ENCODE measurements at places on chromosomes 13 and 19.

GRCh38 chr13:106772006-106772601 lies 204.2 kb upstream of the ARGLU1 start:
- DNase-seq: no peak

- DNase-seq: no peak
These were observed 170.5 kb downstream of the STK24 start for GRCh38 chr13:98406427-98406826.

DNA sequence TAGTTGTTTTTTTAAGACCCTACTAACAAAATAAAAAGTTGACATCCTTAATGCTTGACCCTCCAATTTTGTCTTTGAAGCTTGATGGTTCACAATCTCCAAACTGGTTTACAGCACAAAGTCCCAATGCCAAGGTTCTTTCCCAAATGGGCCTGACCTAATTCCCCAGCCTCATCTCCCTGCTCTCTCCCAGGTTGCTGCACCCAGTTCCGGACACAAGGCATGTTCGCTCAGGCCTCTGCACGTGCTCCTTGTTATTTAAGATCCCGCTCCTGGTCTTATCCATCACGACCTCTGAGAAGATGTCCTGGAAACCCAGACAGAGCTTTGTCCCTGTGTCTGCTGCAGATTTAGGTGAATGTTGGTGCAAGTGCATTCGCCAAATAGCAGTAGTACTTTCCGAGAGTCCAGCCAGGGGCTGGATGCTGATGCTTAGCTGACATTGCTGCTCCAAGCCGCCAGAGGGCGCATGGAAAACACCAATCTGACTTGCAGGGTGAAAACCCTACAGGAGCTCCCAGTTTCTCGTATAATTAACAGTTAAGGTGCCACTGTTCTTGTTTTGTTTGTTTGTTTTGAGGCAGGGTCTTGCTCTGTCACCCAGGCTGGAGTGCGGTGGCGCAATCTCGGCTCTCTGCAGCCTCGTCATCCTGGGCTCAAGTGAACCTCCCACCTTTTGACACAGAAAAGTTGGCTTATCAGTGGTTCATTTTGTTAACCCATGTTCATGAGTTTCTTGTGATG lies 18.5 kb downstream of the LYPD3 start:
- DNase-seq: peak; percentile 70

GRCh38 chr19:19409631-19410030 lies 4.2 kb downstream of the GATAD2A start:
- no peak for DNase-seq

DNA sequence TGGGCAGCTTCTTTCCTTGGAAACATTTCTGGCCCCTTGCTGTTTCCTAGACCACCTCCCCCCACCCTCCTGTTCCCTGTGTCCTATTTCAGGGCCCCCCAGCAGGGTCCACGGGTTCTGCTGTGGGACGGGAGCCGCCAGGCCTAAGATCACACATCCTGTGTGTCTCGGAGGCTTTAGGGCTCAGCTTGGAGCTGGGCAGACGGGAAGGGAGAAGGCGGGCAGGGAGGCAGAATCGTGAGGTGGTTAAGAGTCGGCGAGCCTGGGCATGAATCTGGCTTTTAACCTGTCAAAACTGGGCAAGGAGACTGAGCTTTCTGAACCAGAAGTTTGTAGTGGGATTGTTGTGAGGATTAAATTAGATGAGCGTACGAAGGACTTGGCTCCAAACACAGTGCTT lies 4.8 kb downstream of the KCNC3 start:
- DNase-seq: no peak

DNA sequence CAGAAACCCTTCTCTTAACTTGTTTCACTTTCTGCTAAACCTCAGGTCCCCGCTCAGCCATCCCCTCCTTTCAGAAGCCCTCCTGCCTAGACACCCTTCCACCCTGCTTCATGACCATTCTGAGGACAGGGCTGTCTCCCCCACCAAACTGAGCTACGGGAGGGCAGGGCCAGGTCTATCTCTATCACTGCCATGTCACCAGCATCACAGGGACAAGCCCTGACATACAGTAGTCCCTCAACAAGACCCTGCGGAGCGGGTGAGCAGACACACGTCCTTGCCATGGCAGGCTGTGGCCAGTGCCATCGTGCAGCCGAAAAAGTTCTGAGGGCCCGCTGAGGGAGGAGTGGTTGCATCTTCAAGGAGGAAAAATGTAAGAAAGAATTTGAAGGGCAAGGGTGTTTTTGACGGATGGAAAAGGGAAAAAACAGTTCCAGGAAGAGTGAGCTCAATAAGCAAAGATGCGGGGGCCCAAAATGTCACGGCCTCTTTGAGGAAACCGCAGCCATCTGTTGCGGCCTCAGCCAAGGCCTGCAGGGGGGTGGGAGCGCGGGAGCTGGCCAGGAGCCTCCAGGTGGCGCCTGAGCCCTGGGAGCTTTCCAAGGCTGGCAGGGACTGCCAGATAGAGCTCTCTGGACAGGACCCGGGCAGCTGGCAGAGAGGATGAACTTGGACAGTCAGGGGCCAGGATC lies 8.1 kb downstream of the PTGIR start:
- peak; percentile 20 for DNase-seq

DNA sequence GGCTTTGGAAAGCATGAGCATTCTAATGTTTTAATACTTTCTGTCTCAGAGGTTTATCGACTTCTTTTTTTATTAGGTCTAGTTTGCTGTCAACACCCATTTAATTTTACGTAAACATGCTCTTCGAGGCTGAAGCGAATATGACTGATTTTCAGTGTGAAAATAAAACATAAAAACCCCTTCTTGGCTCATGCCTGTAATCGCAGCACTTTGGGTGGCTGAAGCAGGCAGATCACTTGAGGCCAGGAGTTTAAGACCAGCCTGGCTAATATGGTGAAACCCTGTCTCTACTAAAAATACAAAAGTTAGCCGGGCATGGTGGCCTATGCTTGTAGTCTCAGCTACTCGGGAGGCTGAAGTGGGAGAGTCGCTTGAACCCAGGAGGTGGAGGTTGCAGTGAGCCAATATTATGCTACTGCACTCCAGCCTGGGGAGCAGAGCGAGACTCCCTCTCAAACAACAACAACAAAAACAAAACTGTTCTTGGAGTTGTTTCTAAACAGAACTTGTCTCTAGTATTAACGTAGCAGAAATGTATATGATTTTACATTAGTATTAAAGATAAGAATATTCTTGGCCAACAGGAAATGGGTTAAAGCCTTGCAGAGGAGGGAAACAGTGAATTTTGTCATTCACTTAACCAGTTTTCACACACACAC lies 7.1 kb upstream of the IGFL3 start:
- no peak for DNase-seq

DNA sequence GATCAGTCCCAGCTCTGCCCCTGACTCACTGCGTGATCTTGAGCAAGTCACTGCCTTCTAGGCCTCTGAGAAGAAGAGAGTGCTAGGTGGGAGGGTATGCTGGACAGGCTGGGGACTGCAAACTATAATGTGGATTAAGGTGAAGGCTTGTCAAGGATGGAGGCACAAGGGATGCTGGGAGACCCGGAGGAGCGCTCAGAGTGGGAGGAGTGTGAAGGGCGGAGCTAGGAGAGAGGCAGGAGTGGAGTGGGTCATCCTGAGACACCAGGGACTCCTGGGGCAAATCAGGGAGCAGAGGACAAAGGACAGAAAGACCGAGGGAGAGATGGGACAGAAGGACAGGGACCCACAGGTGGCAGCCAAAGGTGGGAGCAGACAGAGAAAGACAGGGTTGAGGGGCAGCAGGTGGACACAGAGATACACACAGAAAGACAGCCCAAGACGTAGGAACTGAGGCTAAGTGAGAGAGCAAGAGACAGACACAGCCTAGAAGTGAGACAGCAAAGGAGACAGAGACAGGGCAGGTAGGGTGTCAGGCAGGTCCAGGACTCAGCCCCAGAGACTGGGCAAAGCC lies 2.6 kb downstream of the GRIK5 start:
- DNase-seq: no peak

- no peak for DNase-seq
These were observed 527.1 kb downstream of the UQCRFS1 start for GRCh38 chr19:28685802-28686201.

GRCh38 chr13:113654175-113654560 lies 3.8 kb downstream of the ATP4B start:
- no peak for DNase-seq

DNA sequence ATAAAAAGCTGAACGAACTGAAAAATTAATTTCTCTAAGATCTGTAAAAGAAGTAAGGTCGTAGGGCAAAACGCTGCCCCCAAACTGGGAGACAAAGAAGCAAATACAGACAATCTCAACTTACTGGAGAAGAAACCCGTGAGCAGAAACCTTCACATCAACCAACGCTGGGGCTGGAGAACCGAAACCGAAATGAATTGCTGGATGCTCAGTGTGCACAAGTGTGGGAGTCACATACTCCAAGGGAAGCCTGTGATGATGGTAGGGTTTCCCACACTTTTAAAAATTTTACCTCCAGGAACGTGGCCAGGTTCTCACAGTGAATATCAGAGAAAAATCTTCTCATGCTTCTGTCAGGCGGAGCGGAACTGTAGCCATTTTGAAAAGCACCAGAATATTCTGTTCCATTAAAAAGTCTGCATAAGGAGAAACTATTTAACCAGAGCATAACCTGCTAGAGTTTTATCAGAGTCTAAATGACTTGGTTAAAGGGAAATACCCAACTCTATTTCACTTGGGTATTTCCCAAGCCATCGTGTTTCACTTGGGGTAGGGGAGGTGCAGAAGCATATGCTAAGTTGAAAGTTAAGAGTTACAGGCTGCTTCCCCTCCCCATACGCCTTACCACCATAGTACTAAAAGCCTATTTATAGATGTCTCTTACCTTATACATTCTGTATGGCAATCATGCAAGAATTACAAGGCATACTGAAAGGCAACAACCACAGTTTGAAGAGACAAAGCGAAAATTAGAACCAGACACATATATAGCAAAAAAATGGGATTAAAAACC lies 110.5 kb upstream of the SLITRK1 start:
- no peak for DNase-seq

DNA sequence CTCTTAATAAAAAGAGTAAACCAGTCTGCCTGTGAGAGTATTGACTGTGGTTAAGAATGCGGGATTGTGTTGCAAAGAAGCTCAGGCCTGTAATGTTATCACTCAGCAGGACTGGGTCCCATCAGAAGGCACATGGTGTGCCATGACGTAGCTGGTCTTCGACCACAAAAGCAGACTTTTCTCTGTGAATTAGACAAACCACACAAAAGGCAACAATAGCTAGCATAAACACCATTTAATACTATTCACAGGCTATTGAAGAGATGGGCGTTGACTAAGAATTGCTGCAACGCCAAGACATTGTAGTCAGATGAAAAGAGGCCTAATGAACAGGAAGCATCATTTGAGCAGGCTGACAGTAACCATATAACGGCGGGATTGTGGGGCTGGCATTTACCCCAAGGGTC lies 235.6 kb upstream of the SOX21 start:
- DNase-seq: no peak

- peak; percentile 40 for DNase-seq
These were observed 74.3 kb upstream of the ATP12A start for GRCh38 chr13:24605923-24606372.

DNA sequence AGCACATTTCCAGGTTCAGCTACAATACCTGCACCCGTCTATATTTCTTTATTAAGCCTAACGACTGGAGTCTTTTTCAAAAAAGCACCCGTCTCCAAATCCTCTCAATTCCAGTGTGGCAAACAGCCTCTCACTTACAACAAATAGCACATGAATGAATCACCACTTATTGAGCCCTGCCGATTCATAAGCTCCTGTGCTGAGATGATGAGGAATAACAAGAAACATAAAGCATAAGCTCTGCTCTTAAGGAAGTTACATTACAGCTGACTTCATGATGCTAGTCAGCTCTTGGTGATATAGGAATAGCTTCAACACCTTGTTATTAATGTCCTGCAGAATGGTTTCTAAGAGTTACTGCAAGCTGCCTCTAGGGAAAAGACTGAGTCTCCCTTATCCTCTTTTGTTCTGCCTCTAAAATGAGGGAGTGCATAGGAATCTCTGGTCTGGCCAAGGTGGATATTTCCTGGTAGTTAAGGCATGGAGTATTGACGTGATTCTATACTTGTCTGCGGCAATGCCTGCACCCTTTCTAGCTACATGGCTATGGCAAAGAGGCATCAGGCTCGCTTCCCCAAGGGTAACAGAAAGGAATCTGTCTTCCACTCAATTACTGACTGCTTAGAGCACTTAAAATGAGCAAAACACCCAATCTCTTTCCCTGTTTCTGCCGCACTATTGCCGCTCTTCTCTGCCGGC lies 195.7 kb downstream of the KLF12 start:
- peak; percentile 60 for DNase-seq

- no peak for DNase-seq
These were observed 3.4 kb upstream of the PIK3R2 start for GRCh38 chr19:18149596-18149975.

- DNase-seq: no peak
These were observed 184.0 kb upstream of the UBL3 start for GRCh38 chr13:30034458-30034795.

- DNase-seq: no peak
These were observed 192.7 kb upstream of the MIR17HG start for GRCh38 chr13:91154558-91155353.

GRCh38 chr13:55361141-55361540 lies 1779.6 kb upstream of the PRR20A start:
- no peak for DNase-seq

DNA sequence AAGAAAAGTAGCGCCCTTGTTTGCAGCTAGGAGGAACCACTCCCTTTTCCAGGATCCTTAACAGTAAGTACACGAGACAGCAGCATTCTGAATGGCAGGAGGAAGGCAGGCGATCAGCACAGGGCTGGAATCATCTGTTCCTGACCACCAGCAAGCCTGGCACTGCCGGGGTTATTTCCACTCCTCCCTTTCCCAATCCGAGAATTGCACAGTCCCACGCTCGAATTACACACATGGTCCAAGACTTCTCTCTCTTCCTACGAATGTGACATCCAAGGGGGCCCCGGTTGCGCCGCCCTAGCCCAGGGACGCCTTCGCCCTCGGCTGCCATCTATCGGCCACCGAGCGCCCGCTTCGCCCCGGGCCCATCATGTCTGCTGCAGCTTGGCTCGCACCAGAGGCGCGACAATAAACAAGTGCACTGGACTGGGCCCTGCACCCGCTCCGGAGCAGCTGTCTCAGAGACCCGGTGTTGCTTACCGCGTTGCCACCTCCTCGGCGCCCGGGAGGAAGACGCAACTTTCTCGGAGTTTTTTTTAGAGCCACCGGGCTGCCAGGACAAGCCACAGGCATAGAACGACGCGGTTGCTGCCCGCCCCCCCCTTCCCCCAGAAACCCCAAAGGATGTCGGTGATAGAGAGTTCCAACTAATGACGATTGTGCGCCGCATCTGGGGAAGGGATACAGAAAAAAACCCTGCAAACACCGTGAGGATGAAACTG lies at the start of gene SLITRK5:
SLITRK5 (plus strand) TSS at position 341 of the 722 bp plus-strand sequence. CDS start 4,018 bp downstream, outside the sequence.
- DNase-seq: no peak

- no peak for DNase-seq
These were observed 8.2 kb upstream of the HSD17B14 start for GRCh38 chr19:48844472-48844871.

GRCh38 chr13:99200432-99201167 lies at the start of gene UBAC2:
UBAC2 (plus strand) TSS chr13:99200854; CDS start chr13:99200909, 55 bp downstream.
- DNase-seq: peak; percentile 95

- no peak for DNase-seq
These were observed 47.9 kb downstream of the CERS4 start for GRCh38 chr19:8257052-8257443.

- DNase-seq: no peak
These were observed 26.7 kb downstream of the ZMYM2 start for GRCh38 chr13:19985219-19985556.
